ENCODE measurements at places on chromosomes 6 and 20.

- no peak for DNase-seq
Observed at GRCh38 chr20:16601047-16601446, 27.8 kb upstream of the KIF16B start.

DNA sequence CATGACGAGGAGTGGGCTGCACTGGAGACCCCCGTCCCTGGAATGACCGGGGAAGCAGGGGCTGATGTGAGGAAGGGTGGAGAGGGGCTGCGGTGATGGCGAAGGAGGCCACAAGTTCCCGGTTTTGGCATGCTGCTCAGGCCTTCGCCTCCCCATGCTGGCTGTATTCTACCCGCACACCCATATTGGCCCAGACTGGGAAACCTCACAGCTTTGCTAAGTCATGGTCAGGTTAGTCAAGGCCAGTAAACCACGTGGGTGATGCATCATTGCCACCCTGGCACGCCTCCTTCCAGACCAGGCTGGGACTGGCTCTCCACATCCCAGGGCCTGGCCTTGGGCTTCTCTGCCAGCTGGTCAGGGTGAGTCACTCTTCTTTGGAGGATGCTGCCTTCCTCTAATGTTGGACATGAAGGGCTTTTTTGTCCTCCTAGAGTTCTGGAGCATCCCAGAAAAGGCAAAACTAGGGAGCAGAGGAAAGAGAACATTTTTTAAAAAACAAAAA lies 53.8 kb downstream of the PCNA start:
- DNase-seq: no peak

GRCh38 chr6:43254138-43254817 lies 11.0 kb downstream of the TTBK1 start:
- DNase-seq: no peak

DNA sequence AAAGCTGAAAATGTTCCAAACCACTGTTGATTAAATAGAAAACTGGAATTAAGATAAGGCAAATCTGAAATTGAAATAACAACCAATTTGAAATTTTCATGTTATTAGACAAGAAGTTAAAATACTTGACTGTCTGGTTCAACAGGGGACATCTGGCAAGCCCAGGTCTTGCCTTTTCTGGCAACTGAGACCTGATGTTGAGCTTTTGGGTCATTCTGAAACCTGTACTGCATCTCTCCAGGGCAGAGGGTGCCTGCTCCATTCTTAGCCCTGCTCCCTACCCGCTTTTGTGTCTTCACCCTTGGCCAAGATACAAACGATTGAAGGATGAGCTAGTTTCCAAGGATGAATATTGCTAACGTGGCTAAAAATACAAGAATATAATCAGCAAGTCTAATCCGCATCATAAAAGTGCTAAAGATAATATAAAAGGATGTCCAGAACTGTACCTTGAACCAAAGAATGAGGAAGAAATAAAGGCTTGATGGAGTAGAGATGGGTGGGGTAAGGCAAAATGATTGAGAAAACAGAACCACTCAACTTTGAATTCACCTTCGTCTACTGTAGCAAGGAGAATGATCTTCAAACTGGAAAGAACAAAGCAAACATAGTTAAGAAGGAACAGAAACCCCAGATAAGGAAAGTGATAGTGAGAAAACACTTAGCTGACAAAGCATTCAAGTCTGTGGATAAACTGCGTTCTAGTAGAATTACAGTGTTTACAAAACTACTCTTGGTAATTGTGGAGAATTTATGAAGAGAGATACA lies 109.8 kb upstream of the MAN1A1 start:
- DNase-seq: no peak

DNA sequence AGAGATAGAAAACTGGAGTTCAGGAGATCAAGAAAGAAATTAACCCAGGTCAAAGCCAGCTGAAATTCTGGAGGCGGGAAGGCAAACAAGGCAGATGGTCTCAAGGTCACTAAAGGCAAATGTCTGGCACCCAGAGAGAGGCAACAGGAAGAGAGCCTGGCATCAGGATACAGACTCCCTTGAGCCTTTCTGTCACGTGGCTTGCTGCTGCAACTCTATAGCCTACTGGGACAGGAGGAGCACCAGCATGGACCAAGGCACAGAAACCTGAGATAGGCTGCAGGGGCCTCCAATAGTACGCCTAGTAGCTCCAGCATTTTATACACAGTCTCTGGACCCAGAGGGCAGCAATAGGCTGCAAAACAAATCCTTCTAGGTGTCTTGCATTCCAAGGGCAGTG lies 75.1 kb downstream of the SEL1L2 start:
- DNase-seq: no peak

GRCh38 chr6:35016502-35017321 lies 124.4 kb downstream of the TCP11 start:
- no peak for DNase-seq

DNA sequence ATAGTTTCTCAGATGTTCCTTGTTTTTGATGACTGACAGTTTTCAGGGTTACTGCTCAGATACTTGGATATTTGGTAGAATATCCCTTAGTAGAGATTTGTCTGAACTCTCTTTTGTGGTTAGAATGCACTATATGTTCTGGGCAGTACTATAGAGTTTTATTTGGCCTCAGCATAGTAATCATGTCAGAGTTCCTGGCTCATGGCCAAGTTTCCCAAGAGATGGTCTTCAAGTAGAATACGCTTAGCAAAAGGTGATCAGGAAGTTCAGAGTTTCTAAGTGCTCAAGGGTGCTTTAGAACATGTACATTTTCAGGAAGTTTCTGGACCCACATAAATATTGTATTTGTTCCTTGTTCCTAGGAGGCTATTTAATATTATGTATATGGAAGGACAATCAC lies 1209.7 kb upstream of the GJE1 start:
- DNase-seq: no peak

- DNase-seq: no peak
Observed at GRCh38 chr6:34201455-34202107, 35.1 kb upstream of the HMGA1 start.

DNA sequence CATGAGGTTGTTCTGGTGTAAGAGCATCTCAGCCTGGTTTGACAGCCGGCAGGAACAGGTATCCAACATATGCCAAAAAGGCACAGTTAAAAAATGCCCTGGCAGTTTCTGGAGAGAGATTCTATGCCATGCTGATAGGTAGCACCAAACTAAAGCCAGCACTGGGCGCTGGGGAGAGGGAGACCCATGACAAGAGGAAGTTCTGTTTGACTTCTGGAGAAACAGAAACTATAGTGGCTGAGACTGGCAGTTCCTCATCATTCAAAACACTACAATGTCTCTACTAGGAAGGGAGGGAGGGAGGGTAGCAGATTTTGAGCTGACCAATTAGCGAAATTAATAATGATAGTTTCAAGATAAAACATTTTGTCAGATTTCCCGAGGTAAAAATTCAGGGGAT lies 174.1 kb downstream of the ADAT2 start:
- no peak for DNase-seq

GRCh38 chr6:124967444-124967843 lies 5.2 kb downstream of the RNF217 start:
- DNase-seq: no peak

- DNase-seq: no peak
Observed at GRCh38 chr6:27662769-27663168, 189.9 kb upstream of the ZNF184 start.

GRCh38 chr6:88547768-88548167 lies 381.6 kb upstream of the CNR1 start:
- DNase-seq: no peak

- DNase-seq: no peak
Observed at GRCh38 chr6:131997429-131998153, 46.4 kb upstream of the CCN2 start.

DNA sequence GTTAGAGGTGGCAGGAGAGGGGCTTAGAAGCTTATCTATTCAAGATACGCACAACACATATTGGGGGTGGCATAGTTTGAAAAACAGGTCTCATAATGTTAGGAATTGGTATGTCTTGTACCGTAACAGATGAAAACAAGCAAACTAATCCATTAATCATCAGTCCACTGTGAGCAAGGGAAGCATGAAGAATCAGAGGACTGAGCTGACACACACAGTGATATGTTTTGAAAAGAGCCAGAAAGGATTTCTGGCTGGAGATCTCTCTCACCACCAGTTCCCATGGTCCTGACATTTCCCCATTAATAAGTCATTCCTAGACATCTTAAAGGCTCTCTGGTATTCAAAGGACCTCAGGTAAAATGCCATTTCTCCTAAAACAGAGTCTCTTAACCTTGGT lies 158.8 kb upstream of the PHACTR1 start:
- DNase-seq: no peak

- no peak for DNase-seq
Observed at GRCh38 chr6:138601128-138601527, 101.8 kb upstream of the NHSL1 start.

DNA sequence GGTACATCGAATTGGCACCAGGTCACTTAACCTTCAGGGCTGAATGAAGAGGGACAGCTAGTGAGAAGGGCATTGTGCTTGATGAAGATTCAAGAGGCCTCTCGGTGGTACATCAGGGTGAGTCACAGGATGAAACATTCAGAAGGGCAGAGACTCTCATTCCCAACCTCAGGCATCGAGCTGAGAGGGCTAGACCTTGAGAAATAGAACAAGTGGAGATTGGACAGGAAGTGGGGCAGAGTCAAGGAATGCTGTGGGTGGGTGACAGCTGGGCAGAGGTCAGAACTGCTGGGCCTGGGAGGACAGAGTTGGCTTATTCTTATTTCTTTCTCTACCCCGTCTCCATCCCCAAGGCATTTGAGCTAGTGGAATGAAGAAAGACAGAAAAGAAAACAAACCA lies 126.0 kb downstream of the SCML4 start:
- DNase-seq: no peak

DNA sequence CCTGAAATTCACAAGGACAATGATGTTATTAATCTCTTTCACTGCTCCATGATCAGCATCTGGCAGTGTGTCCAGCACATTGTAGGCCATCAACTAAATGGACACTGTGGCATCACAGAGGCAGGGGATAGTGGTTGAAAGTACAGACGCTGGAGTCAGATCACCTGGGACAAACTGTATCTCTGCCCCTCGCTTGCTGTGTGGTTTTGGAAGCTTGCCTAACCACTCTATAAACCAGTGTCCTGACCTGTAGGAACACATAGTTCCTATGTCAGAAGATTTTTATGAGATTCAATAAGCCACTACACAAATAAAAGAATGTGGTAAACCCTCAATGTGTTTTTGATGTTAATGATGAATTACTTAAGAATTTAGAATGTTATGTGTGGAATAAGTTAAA lies 219.3 kb upstream of the RNF217 start:
- DNase-seq: no peak

DNA sequence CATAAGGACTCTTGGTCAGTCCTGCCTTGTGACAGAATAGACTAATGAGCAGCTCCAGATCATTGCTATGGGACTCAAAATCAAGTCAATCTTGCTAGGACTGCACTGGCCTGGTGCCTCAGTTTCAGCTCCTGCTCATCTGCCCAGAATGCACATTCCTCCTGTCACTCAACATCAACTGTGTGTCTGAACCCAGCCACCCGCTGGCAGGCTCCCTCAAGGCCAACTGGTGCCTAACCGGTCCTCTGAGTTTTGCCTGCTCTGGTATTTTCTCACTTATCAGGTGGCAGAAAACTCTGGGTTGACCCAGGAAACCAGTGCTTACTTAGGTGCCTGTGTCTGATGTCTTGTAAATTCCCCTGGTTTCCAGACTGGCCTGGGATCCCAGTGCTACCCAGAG lies 297.7 kb downstream of the DHX35 start:
- no peak for DNase-seq

DNA sequence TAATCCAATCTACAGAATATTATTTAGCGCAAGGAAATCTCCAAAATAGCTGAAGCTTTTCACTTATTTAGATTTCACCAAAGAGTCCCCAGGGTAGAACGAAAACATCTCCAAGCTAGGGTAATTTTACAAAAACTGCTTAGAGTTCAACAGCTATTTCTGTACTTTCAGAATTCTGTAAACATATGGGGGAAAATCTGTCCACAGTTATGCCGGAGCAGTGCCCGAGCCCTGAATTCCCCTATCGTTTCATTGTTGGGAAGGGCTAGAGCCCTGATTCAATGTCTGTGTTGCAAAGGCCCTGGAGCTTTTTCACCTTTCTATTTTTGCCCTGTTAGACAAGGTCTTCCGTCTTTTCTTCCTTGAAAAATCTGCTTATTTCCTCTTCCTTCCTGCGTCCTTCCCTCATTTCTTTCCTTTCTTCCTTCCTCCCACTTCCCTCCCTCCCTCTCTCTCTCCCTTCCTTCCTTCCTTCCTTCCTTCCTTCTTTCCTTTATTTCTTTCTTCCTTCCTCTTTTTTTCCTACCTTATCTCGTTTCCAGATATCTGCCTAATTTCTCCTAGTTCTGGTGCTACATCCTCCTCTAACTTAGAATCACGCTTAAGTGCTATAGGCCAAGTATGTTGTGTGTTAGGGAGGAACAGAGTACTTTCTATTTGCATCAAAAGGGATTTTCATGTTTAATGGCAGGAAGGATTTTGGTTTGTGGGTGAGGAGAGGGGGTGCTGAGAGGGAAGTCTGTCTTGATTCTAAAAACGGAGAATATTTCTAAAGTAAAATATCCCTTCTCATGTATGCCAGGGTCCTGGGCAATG lies 122.5 kb upstream of the BMP2 start:
- no peak for DNase-seq

DNA sequence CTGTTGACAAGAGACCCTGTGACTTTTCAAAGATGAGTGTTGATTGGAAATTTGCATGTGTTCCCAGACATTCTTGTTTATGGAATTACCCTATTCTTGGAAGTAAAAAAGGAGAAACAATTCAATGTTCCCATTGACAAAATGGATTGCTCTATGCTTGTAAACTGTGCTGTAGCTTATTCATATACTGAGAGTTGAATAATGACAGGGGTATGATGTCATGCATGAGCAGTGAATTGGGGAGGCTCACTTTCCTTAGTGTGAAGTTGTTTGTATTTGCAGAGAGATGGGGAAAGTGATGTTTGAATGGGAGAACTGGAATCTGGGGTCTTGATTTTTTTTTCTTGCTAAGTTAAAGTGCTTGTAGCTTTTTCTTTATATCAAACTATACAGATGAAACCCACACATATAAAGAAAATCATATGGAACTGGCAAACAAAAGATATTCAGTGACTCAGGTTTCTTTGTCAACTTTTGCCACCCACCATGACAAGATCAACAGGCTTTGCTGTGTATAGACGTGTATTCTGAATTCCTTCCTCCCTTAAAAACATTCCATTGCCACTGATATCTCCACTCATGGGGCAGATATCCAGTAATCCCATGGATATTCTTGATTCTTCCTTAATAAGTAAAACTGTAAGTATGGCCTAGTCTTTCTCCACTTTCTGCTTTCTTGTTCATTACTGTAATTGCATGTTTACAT lies 97.8 kb upstream of the JAG1 start:
- no peak for DNase-seq

- no peak for DNase-seq
Observed at GRCh38 chr6:145453376-145453775, 281.9 kb downstream of the EPM2A start.

GRCh38 chr20:3242172-3242692 lies 3.2 kb upstream of the SLC4A11 start:
- no peak for DNase-seq

Data from stimulated activated CD8-positive, alpha-beta memory T cell treated with anti-CD3 and anti-CD28 coated beads, Interleukin-4, amount 100 ng/mL, for 4 hours (primary cell).